ENCODE measurements at places on chromosomes 16 and 17.

DNA sequence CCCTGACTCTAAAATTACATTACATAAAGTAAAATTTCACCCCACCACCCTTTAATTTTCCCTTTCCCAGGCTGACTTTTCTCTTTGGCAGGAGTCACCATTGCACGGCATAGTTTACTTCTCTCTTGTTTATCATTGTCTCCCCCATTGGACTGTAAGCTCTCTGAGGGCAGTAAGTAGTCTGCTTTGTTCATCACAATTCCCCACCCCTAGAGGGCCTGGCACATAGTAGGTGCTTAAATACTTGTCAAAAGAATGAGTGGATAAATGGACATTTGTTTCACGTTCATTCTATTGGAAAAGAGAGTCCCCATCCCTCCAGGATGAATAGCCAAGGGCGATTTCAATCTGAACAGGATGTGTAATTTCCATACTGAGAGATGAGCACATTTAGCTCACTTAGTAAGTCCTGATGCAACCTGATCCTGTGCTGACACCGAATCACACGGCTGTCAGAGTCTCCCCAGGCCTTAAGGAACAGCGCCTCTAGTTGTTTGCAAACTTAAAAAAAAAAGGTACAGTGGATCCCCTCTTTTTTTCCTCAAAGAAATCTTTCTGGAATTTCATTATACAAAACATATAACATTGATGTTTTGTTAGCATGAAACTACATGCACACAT is 54.0 kb downstream of the AKAP1 start:
- no peak for DNase-seq

GRCh38 chr17:5464717-5465507 is 3.9 kb downstream of the DHX33 start:
- no peak for DNase-seq

GRCh38 chr16:27892879-27893278 is 170.6 kb downstream of the GSG1L start:
- no peak for DNase-seq

- no peak for DNase-seq
Measured at GRCh38 chr17:45954914-45955313, 44.1 kb upstream of the STH start.

- DNase-seq, result peak; percentile 6
Measured at GRCh38 chr17:28871056-28871579, 16.3 kb downstream of the ERAL1 start.

DNA sequence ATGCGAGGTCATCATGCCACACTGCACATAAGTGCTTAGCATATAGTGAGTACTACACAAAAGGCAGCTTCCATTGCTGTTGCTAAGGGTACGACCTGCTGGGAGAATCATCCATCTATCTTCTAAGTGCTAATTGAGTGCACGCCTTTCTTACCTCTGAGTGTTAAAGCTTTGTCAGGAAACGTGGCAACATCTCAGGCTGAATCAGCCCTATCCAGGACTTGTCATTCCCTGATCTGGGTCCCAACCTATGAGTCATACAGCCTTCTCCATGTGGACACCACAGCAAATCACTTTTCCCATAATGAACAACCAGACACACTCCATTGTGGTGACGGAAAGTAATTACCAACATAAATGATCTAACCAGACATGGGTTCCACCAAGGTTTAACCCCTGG is 201.1 kb upstream of the MAF start:
- DNase-seq, result no peak

Data from stimulated activated CD8-positive, alpha-beta memory T cell treated with anti-CD3 and anti-CD28 coated beads, Interleukin-7, amount 100 ng/mL, for 1 hour (primary cell).